GM12878 (cell line): ENCODE measurements at places on chromosomes 3 and 15.
A peak's percentile ranks its signal among the peaks of the same experiment; 100 is the strongest.

- DNase-seq, result no peak
Observed at GRCh38 chr3:20107722-20108121, 67.5 kb downstream of the KAT2B start.

GRCh38 chr3:126941721-126942270 is 41.1 kb upstream of the PLXNA1 start:
- DNase-seq, result no peak

DNA sequence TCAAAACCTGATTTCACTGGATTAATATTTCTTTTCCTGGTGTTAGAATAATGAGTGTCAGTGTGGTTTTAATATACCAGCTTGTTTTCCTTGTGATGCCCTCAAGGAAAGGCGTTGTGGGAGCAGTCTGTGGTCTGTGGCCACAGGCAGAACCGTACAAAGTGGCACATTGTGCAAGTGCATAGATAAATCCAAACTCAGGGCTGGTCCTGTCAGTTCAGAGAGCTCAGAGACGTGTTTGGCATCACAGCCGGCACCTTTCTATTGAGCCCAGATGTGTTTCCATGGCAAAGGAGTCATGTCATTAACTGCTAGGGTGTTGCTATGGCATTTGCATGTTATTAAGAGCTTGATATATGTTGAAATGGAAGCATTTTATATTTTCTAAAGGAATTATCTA is 289.9 kb upstream of the RASGRP1 start:
- no peak for DNase-seq

DNA sequence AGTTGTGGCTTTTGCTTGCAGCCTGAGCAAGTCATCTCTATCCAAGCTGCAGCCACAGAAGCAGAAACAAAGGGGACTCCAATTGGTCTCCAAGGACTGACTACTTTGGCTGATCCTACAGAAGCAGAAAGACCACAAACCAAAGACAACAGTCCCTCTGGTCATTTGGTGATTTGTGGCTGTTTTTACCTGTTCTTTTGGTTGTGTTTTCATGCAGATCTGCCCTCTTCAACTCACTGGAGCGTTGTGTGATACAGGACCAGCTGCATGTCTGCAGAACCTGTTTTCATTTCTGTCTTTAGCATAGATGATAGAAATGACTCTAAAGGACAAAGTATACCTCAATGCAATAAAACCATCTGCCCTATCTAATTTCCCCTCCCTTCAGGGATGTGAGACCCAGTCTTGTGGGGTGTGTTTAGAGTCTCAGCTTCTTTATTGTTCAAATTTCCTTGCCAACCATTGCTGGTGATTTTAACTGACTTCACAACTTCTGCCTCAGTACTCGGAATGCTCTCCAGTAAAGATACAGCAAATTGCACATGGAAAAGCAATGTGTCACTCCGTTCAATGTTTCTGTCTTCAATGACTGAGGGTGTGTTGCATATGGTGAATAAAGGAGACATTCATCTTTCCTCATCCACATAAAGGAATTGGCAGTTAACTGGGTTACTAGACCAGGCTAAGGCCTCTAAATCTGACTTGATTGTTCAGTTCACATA is 48.9 kb upstream of the SLC7A14 start:
- peak; percentile 91 for DNase-seq

DNA sequence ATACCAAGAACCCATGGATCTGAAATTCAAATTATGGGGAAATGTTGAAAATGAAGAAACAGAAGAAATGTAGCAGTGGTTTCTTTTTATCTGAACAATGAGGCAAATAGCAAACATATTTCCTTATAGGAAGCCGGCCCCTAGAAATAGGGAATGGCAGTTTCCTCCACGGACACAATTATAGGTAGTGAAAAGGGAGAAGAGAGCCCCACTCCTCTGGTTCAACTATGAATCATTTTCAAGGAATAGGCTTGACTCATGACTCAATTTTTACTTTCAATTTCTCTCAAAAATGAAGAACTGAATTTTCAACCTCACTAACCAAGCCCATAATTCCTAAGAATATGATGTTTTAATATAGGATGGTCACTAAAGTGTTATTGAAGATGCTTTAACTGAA is 243.1 kb downstream of the MECOM start:
- no peak for DNase-seq

DNA sequence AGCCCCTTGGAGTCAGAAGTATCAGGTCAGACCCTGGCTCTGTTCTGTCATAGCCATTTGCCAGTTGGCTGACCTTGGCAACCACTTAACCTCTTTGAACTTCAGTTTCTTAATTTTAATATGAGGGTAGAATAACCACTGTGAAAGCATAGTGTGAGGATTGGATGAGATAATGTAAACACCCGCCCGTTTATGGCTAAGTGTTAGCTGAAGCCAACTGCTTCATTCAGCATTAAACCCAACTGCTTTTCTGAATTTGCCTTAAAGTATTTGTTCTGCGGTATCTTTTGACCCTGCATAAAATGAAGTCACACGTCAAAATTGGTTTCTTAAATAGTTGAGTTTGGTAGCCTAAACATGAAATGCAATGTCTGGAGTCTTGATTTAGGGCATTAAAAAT is 121.5 kb upstream of the ABHD17C start:
- no peak for DNase-seq

DNA sequence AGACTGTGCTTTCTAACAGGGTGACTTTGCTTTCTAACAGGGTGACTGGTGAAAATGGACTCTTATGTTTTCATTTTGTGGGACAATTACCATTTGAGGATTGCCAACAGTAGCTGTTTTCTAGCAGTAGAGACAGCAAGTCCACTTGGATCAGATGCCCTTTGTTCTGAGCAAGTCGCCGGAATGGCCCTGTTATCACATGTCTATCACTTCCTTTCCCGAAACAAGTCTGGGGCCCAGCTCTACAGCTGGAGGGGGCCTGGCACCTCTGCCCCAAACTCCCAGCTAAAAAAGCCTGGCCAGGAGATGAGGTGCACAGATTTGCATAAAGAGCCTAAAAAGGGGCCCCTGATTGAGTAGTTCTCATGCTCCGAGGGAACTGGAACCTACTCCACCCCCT is 44.6 kb downstream of the THBS1 start:
- no peak for DNase-seq

DNA sequence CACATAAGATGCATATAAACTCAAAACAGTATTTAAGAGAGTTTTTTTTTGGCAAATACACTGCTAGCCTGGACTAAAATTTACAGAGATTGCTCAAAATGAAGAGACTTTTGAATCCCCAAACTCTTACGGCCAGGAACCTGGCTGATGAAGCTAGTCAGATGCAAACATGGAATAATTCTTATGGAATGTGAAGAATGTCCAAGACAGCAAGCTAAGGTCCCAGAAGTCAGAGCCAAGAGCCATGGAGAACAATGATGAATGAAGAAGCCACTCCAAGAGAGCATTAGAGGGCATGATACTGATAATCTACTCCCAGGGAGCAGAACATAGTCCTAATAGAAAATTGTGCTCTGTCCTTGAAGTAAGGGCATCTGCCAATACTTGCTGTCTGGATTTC is 705.5 kb downstream of the DIPK2A start:
- DNase-seq, result no peak

- DNase-seq, result no peak
Observed at GRCh38 chr15:99070208-99070607, 34.7 kb upstream of the SYNM start.

DNA sequence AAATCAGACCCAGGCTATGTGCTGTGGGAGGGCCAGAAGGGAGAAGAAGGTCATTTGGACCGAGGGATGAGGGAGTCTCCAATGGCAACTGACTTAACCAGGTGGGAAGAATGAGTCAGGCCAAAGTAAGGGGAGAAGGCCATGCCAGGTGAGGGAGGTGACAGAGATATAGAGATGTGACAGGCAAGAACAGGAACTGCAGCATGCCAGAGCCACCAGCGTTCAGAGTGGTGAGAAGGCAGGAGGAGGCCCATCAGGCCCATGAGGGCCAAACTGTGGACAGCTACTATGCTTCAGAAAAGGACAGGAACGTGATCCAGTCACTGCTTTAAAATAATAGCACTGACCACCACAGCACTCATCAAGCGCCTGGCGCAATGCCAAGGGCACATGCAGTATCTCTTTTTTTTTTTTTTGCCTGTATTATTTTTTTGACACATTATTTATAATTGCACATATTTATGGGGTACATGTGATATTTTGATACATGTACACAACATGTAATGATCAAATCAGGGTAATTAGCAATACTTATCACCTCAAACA is 154.3 kb upstream of the IGF1R start:
- DNase-seq, result no peak

DNA sequence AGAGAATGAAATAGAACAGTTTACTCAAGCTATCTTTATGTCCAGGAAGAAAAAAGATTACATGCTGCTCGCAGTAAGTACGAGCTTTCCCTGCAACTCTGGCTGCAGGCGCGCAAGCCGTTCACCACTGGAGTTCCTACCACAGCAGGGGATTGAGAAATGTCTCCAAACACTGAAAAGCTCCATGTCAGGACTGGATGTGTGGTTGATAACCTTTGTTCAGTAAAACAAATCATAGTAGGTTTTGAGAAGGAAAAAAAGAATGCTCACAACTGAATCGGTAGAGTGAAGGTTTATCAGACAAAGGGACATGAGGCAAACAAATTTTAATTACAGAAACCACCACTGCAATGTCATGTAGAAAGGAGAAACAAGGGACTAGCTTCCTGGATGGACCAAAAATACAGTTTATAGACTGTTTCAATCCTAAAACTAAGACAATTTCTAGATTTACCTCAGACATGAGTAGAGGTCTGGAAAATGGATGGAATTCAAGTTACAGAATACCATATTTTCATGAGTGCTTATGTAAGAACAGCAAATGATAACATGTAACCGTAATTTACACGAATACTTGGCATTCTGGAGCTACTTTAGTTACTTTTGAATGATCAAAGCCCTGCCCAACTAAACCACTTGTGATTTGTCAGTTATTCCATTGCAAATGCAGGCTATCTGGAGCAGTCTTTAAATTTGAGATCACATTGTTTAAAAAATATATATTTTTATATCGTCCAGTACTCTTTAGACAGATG is 471.1 kb downstream of the SHQ1 start:
- no peak for DNase-seq

DNA sequence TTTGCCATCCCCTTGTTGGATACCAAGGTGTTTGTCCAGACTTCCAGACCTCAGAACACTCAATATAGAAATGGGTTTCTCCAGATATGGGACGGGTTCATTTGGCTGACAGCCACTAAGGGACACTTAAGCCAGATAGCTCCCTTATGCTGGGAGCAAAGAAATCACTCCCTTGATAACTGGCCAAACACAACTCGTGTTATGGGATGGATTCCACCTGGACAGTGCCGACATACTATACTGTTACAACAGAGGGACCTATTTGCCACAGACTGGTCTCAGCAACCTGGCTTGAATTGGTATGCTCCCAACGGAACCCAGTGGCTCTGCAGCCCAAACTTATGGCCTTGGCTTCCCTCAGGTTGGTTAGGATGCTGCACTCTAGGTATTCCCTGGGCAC is 114.0 kb upstream of the PLCL2 start:
- DNase-seq, result no peak

DNA sequence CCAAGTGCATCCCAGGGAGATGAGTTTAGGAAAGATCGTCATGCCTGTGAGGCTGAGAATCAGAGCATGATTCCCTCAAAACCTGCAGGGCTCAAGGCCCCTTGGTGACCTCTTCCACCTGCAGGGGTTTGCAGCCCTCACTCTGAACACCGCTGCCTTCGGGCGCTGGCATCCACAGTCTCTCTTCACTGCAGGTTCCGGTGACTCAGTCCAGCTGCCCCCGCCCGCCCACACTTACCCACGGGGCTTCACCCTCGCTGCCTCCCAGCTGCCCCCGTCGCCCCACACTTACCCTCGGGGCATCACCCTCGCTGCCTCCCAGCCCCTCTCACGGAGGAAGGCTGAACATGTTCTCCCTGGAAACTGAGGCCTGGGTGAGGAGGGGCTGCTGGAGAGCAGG is 277.1 kb downstream of the XXYLT1 start:
- DNase-seq, result no peak

DNA sequence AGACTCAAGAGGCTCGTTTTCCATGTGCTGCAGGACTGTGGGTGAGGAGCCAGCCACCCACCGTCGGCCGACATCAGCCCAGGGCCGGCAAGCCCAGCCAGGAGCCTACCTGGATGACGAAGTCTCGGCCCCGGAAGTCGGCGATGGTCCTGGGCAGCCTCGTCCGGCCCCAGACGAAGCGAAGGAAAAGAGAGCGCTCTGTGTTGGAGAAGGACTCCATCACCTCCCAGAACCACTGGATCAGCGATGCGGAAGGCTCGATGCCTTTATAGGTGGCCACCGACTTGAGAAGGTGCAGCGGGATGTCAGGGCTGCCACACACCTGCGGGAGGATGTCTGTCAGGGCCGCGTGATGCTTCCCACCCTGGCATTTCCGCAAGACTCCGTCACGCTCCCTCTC is 13.8 kb upstream of the OCA2 start:
- DNase-seq, result no peak

GRCh38 chr15:100205549-100206295 is 136.1 kb downstream of the ADAMTS17 start:
- DNase-seq, result no peak

DNA sequence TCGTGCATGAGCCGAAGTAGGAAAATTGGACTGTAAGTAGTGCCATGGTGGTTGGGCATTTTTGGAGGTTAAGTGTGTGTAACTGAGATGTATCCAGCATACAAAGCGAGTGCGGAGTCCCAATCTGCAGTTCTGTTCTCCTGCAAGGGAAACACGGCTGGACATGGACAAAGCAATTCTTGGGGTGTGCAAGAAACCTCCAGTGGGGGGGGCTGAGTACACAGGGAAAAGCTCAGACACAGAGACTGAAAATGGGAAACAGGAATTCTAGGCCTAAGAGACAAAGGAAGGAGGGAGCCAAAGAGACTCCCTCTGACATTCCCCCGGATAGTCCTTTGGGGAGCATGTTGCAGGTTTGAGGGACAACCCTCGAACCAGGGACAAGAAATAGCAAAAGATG is 83.2 kb upstream of the PLSCR4 start:
- no peak for DNase-seq

DNA sequence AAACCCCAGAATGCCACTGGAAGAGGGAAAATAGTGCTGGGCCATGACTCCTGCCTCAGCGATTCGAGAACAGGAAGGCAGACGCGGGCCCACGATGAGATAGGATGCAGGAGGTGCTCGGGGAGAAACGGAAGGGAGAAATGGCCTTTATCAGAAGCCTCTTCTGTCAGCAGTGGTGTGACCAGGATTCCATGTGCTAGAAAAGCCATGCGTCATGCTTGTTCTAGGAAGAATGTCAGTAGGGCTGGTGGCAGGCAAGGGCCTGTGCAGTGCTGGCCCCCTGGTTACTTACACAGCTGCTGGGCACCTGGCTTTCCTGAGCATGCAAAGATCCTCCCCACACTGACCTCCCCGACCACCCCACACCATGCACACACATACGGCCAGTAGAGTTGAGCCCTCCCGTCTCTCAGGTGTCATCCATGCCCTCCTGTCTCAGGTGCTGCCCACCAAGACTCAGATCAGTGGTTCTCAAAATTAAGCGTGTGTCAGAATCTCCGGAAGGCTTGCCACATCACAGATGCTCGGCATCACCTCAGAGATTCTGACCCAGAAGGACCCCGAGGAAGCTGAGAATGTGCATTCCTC is 106.7 kb downstream of the ADAMTS17 start:
- DNase-seq, result no peak

GRCh38 chr15:27958911-27959578 is 140.1 kb downstream of the OCA2 start:
- DNase-seq, result no peak

- DNase-seq, result no peak
Observed at GRCh38 chr3:59422312-59422711, 372.5 kb upstream of the CFAP20DC start.

- DNase-seq, result no peak
Observed at GRCh38 chr3:13717222-13717895, 162.5 kb downstream of the WNT7A start.

GRCh38 chr15:70387081-70387480 is 289.4 kb upstream of the TLE3 start:
- no peak for DNase-seq
